ENCODE measurements at places on chromosomes 4 and X.

DNA sequence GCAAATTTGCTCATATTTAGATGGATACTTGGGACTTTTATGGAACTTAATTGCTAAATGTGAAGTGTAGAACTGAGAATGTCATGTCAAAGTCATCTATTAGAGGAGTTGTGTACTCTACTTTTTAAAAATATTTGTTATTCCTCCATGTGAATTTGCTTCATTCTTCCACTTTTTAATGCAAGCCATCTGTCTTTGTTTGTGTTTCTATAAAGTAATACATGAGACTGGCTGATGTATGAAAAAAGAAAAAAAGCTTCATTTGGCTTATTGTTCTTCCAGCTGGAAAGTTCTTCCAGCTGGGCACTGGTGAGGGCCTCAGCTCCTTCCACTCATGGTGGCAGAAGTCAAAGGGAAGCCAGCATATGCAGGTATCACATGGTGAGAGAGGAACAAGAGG lies 114.6 kb upstream of the GRID2 start:
- no peak for DNase-seq

DNA sequence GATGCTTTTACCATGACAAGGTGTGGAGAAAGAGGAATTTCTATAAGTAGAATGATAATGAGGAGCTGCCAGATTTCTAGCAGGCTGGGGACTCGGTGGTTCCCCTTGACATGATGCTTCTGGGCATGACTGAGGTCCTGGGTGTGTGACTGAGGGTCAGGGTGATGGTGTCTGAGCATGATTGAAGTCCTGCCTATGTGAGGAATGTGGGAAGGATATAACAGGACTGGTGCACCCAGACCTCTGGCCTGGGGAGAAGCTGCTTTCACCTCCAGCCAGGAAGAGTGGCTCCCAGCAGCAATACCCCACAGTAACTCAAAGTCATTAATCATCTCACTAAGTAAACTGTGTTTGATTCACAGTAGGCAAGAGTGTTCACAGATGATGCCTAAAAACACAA lies 17.4 kb downstream of the SORBS2 start:
- DNase-seq, result no peak

GRCh38 chrX:8390771-8391170 lies 73.9 kb upstream of the VCX3B start:
- no peak for DNase-seq

DNA sequence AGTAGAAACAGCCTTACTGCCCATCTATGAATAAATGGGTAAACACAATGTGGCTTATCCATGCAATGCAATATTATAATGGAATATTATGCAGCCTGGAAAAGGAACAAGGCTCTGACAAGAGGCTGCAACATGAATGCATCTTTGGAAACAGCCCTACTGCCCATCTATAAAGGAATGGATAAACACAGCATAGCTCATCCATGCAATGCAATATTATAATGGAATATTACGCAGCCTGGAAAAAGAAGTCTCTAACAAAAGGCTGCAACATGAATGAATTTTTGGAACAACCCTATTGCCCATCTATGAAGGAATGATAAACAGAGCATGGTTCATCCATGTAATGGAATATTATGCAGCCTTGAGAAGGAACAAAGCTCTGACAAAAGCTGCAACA lies 161.0 kb downstream of the CRLF2 start:
- no peak for DNase-seq

GRCh38 chrX:72371405-72371804 lies 65.7 kb upstream of the CITED1 start:
- DNase-seq, result no peak

- DNase-seq, result no peak
Measured at GRCh38 chrX:73863852-73864251, 300.9 kb downstream of the CHIC1 start.

DNA sequence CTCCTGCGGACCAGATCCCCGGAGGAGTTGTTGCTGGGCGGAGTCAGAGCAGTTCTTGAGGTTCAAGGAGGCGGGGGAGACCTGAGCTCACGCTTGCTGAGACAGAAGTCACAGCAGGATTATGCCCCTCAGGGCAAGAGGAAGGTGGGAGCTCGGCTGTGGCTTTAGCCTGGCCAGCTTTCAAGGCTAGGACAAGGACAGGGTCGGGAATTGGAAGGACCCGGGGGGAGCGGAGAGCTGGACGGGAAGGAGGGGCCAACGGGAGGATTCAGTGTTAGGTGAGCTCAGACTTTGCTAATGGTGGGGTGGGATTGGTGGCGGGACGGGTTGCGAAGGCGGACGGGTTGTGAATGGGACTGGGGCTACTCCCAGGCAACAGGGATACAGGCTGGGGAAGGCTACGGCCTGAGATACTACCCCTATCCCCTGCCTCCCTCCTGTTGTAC lies at the start of gene RIBC1:
RIBC1 (plus strand) TSS at position 13 of the 446 bp plus-strand sequence. CDS start 3,404 bp downstream, outside the sequence.
- no peak for DNase-seq

GRCh38 chr4:147581606-147582350 lies 35.4 kb upstream of the TMEM184C start:
- DNase-seq, result no peak

GRCh38 chr4:26171941-26172340 lies 148.9 kb upstream of the RBPJ start:
- no peak for DNase-seq

- no peak for DNase-seq
Measured at GRCh38 chr4:150371869-150372268, 210.1 kb upstream of the MAB21L2 start.

- no peak for DNase-seq
Measured at GRCh38 chrX:55187281-55187680, 32.9 kb upstream of the PAGE5 start.

DNA sequence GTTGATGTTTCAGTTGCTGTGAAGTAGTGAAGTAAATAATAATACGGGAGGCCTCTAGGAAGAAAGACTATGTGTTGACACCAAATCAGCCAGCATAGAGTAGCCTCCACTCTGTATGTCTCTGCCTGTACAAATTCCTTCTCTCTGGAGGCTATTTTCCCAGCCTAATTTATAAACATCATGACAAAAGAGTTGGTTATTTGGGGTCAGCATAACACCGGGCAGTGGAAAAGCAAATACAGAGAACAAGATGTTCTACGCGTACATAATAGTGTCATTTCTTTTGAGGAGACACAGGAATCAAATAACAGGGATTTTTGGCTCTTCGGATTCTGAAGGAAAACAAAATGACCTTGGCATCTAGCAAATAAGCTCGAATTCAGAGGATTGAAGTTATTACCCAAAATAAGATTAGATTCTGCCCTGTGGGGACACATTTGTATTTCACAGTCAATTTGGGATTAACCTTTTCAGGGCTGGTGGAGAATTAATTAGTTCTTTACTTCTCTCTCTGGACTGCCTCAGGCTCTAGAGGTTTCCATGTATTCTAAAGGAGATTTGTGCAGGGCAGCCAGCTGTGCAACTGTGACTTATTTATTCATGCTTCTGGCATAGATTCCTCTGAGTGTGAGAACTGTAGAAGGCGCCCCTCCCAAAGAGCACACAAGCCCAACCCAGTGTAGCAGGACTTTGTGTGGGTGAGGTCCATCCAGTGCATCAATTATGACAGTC lies 14.1 kb upstream of the SYTL4 start:
- no peak for DNase-seq

DNA sequence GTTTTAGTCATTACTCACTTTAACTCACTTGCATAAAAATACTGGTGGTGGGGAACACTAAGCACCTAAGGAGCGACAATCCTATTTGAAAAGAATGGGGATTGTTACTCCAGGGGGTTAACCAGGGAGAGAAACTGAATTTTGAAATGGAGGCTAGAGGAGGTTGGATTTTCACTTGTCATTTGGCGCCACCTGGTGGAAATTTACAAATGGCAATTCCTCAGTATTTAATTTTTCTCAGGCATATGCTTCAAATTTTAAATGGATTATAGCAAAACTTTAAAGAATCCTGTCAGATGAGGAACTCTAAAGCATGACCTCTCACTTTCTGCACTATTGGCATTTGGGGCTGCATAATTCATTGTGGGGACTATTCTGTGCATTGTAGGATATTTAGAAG lies 2.7 kb upstream of the GEMIN8 start:
- peak; percentile 56 for DNase-seq

DNA sequence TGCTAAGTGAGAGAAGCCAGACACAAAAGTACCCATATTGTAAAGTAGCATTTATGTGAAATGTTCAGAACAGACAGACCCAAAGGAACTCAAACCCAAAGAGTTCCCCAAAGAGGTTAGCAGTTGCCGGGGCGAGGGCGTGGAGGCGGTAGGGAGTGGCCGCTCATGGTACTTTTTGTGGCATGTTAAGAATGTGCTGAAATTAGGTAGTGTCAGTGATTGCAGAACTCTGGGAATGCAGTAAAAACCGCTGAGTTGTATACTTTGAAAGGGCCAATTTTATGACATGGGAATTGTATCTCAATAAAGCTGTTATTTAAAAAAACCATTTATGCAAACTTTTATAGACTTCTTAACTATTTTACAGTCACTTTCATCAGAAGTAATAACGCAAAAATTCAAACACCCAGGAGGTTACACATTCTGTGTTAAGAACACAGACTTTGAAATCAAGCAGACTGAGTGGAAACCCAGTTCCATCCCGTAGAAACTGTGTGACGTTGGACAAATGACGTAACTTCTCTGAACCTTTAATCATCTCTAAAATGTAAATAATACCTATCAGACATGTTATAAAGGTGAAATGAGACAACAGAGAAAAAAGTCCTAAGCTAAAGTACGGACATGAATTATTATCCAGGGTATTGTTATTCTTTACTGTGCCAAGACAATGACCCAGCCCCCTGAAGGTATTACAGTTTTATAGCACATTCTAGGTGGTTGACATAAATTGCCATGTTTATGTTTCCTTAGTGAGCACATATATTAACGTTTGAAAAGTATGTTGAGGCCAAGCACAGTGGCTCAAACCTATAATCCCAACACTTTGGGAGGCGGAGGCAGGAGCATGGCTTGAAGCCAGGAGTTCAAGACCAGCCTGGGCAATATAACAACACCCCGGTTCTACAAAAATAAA lies 19.7 kb downstream of the ZFP42 start:
- DNase-seq, result no peak

DNA sequence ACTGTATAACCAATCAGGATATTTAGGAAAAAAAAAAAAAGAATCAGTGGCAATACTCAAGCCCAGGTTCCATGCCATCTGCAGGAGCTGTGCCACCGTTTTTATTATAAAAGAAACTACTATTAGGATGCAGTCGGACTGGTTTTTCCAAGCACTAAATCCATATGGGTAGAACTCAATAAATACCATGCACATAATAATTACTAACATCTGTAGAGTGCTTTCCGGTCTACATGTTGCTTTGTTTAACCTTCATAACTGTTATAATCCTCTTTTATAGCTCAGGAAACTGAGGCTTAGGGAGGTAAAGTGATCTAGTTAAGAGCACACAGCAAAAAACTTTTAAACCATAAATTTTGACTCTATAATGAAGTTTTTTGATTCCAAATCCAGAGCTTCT lies 24.0 kb downstream of the ARSJ start:
- no peak for DNase-seq

- no peak for DNase-seq
Measured at GRCh38 chr4:109046471-109047201, 255.8 kb downstream of the COL25A1 start.

GRCh38 chrX:1485033-1485432 lies 32.3 kb upstream of the ASMTL start:
- DNase-seq, result no peak

DNA sequence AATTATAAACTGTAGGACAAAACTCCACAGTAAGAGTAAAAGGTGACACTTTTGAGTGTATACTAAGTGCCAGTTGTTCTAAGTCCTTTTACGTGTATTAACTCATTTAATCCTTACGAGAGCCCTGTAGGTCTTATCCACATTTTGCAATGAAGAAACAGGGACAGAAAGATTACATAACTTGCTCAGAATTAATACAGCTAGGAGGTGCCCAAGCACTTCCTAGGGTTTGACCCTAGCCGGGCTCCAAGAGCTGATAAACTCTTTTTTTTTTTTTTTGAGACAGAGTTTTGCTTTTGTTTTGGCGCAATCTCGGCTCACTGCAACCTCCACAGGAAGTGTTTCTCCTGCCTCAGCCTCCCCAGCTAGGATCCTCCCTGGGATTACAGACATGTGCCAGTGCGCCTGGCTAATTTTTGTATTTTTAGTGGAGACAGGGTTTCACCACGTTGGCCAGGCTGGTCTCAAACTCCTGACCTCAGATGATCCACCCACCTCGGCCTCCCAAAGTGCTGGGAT lies 110.4 kb downstream of the UBE2K start:
- no peak for DNase-seq

GRCh38 chr4:113958766-113959538 lies 20.5 kb downstream of the ARSJ start:
- no peak for DNase-seq

DNA sequence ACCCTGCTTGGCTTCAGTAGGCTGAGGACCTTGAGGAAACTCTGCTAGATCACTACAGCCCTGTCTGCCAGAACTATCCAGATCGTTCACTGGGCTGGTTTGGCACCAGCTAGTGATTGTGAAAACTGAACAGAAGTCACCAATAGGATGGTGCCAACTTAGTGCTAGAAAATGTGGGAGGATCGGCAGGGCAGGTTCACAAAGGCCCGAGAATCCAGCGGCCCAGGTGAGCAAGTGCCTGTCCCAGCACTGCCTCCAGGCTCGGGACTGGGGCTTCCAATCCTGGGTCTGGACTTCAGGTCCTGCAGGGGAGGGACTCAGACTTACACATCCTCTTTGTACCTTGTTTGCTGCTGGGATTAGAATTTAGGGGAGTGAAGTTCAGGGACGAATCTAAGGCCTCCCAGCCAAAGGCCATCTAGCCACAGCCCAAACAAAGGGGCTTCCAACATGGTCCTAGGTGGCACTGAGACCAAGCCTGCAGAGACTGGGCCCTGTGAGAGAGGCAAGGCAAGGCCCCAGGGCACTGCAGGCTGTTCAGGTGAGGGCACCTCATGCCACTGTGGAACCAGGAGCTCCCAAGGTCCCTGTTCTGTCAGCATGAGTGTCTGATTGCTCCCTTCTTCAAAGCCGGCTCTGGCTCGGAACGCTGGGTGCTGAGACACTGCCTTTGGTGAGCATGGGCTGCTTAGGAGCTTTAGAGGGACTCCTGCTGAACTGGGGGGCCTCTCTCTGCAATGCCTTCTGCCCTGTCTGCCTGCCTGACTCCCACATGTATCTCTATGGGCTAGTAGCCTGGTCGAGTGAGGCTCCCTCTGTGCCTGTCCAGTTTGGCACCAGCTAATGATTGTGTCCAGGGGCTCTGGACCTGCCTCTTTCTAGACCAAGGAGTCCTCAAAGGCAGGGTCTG lies 20.7 kb upstream of the ZNF185 start:
- DNase-seq, result no peak

- no peak for DNase-seq
Measured at GRCh38 chrX:40058719-40059118, 39.0 kb downstream of the BCOR start.
